ENCODE measurements at places on chromosomes 2 and 18. TPM values are rescaled to one million over a fixed set of nuclear protein-coding genes. Genes with fewer than 3 reads are reported as not detected.

Gene GALNT3
- total RNA-seq, result 0.71 TPM

Gene SPOPL
- total RNA-seq, result 20.6 TPM

Gene ABCB11
- total RNA-seq, result not detected

Gene NABP1
- total RNA-seq, result 56.1 TPM

Gene TLX2
- not detected for total RNA-seq

Gene POMC
- total RNA-seq, result 0.57 TPM

Gene NEU2
- total RNA-seq, result not detected
